ENCODE measurements at places on chromosomes 5 and 9. TPM values are rescaled to one million over a fixed set of nuclear protein-coding genes. Genes with fewer than 3 reads are reported as not detected.

The EIF4E1B gene
- 0.68 TPM for total RNA-seq

- no peaks in the 10 kb centered on the region for H3K36me3 ChIP-seq
- peaks cover 38% of the 10 kb centered on the region for H3K4me1 ChIP-seq
- H3K27ac ChIP-seq, result no peak overlapping the region
- H3K4me3 ChIP-seq, result no peak overlapping the region
- no peaks in the 10 kb centered on the region for H3K27me3 ChIP-seq
Observed at GRCh38 chr9:16514131-16514530, 356.3 kb downstream of the BNC2 start.

The GPRIN1 gene
- 0.67 TPM for total RNA-seq

DNA sequence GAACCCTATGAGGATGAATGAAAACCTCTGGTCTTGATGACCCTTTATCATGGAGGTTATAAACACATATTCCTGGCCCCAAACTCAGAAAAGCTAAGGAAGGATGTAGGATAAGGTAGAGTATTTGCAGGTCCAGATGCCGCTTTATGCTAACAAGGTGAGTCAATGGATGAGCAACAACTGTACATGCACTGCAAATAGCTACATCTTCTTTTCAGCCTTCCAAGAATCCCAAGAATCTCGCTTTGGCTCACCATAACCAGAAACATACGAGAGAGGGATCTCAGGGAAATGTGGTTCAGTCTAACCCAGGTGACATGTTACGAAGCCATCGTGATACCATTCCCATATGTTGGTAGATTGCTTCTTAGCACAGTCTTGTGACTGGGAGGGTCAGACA, 152.3 kb upstream of the ANKH start:
- peaks cover 7% of the 10 kb centered on the region for H3K4me1 ChIP-seq
- no peaks in the 10 kb centered on the region for H3K36me3 ChIP-seq
- no peak overlapping the region for H3K27ac ChIP-seq
- no peak for DNase-seq
- no peak overlapping the region for H3K4me3 ChIP-seq
- no peaks in the 10 kb centered on the region for H3K27me3 ChIP-seq

The RAI14 gene
- total RNA-seq, result 54.6 TPM

DNA sequence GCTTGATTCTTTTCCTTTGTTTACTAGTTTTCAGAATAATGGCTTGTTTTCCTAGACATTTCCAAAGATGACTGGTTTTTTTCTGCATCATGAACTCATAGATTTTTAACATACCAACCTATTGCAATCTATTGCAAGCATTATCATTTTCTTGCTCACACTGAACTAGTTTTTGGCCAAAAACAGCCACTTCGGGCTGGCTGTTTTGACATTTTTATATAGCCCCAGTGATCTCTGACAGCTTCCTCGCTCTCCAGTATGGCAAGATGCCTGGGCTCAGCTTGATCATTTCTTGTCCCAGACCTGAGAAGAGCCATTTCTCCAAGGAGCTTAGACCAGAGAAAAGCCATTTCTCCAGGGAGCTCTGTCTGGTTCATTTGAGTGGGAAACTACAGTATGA, 94.3 kb upstream of the MAMDC2 start:
- no peaks in the 10 kb centered on the region for H3K4me1 ChIP-seq
- no peak for DNase-seq
- no peak overlapping the region for H3K27ac ChIP-seq
- H3K36me3 ChIP-seq, result no peaks in the 10 kb centered on the region
- H3K27me3 ChIP-seq, result no peaks in the 10 kb centered on the region
- no peak overlapping the region for H3K4me3 ChIP-seq

The ATP10B gene
- total RNA-seq, result not detected

The NUTM2G gene
- total RNA-seq, result not detected

The ROR2 gene
- total RNA-seq, result 20.1 TPM

- no peaks in the 10 kb centered on the region for H3K36me3 ChIP-seq
- no peak overlapping the region for H3K27ac ChIP-seq
- DNase-seq, result no peak
- H3K27me3 ChIP-seq, result no peaks in the 10 kb centered on the region
- H3K4me3 ChIP-seq, result no peak overlapping the region
Observed at GRCh38 chr5:133642153-133642722, 29.9 kb upstream of the FSTL4 start.

The GGTA1 gene
- not detected for total RNA-seq

The TPPP gene
- total RNA-seq, result not detected

- no peak overlapping the region for H3K27ac ChIP-seq
- no peaks in the 10 kb centered on the region for H3K36me3 ChIP-seq
- no peaks in the 10 kb centered on the region for H3K4me1 ChIP-seq
- DNase-seq, result no peak
Observed at GRCh38 chr5:173035904-173036707, 20.0 kb upstream of the CREBRF start.

- peaks cover 4% of the 10 kb centered on the region for H3K4me1 ChIP-seq
- no peak overlapping the region for H3K27ac ChIP-seq
- no peaks in the 10 kb centered on the region for H3K27me3 ChIP-seq
- no peak for DNase-seq
Observed at GRCh38 chr5:176653401-176654385, 6.4 kb downstream of the TSPAN17 start.

DNA sequence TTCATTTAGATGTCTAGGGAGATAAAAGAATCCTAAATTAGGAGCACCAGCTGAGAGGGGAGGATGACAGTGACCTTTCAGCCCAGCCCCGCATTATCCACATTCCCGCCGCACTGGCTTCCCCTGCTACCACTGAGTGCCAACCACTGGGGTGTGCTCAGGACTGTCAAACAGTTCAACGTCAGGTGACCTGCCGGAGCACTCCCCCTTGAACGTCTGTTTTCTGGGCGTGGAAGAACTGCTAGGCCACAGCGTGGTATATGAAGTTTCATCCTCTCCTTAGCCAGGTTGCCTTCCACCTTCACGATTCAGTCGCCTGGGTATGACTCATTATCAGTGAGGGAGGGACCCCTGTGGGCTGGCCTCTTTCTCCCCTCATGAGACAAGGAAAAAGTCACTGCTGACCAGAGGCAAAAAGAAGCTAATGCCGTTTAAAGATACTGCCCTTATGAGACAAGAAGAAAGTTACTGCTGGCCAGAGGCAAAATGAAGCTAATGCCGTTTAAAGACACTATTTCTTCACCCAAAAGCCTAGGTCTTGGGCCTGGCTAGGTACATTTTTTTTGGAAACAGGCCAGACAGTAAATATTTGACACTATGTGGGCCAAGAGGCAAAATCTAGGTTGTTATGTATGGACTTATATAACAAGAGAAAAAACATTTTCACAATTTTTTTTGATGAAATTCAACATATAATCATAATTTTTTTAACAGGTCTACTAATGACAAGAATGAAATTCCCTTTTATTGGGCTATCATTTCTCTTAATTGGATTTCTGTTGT, 4.6 kb downstream of the NMRK1 start:
- H3K4me3 ChIP-seq, result no peak overlapping the region
- H3K36me3 ChIP-seq, result no peaks in the 10 kb centered on the region
- peak; percentile 15 for DNase-seq

The LTC4S gene
- not detected for total RNA-seq

- DNase-seq, result no peak
- no peaks in the 10 kb centered on the region for H3K27me3 ChIP-seq
- H3K27ac ChIP-seq, result no peak overlapping the region
- H3K36me3 ChIP-seq, result no peaks in the 10 kb centered on the region
Observed at GRCh38 chr5:31964007-31964360, 210.1 kb downstream of the GOLPH3 start.

DNA sequence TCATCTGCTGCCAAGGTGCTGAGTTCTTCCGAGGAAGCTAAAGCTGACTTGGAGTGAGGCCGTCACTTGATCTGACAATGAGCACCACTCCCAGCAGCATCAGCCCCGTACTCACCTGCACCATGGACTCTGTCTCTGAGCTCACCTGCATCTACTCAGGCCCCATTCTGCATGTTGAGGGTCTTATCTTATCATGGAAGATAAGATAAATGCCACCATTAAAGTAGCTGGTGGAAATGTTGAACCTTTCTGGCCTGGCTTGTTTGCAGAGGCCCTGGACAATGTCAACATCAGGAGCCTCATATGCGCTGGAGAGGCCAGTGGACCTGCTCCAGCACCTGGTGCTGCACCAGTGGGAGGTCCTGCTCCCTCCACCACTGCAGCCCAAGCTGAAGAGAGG, 35.0 kb upstream of the HMGCS1 start:
- H3K27me3 ChIP-seq, result no peaks in the 10 kb centered on the region
- H3K36me3 ChIP-seq, result no peaks in the 10 kb centered on the region
- no peak overlapping the region for H3K4me3 ChIP-seq

The RCL1 gene
- 17.9 TPM for total RNA-seq

The GTF3C5 gene
- 119 TPM for total RNA-seq

The LCN9 gene
- 2.4 TPM for total RNA-seq

DNA sequence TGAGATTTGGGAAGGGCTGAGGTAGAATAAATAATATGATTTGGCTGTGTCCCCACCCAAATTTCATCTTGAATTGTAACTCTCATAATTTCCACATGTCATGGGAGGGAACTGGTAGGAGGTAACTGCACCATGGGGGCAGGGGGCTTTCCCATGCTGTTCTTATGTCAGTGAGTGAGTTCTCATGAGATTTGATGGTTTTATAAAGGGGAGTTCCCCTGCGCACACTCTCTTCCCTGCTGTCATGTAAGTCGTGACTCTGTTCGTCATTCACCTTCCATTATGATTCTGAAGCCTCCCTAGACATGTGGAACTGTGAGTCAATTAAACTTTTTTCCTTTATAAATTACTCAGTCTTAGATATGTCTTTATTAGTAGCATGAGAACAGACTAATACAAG, 115.5 kb upstream of the STARD4 start:
- no peak overlapping the region for H3K27ac ChIP-seq
- no peaks in the 10 kb centered on the region for H3K4me1 ChIP-seq
- DNase-seq, result no peak
- H3K4me3 ChIP-seq, result no peak overlapping the region
- H3K36me3 ChIP-seq, result no peaks in the 10 kb centered on the region
- no peaks in the 10 kb centered on the region for H3K27me3 ChIP-seq

DNA sequence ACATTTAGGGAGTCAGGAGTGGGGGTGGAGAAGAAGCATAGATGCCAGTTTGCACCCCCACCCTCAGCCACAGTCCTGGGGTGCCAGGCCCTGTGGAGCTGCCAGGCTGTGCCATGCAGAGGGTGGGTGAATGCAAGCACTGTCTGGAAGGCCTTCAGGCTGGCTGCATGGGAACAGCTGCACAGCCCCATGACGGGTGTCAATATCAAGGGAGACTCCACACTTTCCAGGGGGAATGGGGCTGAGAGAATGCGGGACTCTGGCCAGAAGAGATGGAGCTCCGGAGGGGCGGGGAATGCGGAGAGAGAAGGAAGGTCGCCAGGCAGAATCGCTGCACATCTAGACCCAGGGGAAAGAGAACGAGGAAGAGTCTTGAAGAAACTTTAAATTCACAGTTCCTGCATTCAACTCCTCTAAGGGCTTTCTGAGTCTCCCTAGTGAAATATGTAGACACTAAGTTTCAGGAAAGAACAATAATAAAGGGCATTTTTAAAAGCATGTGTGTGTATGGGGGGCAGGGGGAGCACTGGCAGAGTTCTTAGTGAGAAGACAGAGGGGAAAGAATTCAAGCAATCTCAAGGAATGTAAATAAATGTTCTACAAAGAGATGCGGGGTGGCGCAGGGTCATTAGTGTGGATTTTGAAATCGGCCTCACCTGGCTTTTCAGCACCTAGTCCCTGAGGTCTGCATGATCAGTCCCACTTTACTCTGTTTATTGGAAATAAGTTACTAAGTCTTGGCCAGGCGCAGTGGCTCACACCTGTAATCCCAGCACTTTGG, 59.1 kb downstream of the BOD1 start:
- no peak overlapping the region for H3K4me3 ChIP-seq
- no peaks in the 10 kb centered on the region for H3K36me3 ChIP-seq
- peak; percentile 35 for DNase-seq
- peak overlapping the region; percentile 83 for H3K27ac ChIP-seq
- peaks cover 36% of the 10 kb centered on the region for H3K4me1 ChIP-seq

GRCh38 chr9:71490810-71491209, 277.5 kb downstream of the CEMIP2 start:
- H3K27ac ChIP-seq, result no peak overlapping the region
- no peaks in the 10 kb centered on the region for H3K27me3 ChIP-seq
- no peak overlapping the region for H3K4me3 ChIP-seq
- DNase-seq, result peak; percentile 4

- no peaks in the 10 kb centered on the region for H3K4me1 ChIP-seq
- H3K27me3 ChIP-seq, result no peaks in the 10 kb centered on the region
- no peak overlapping the region for H3K27ac ChIP-seq
- no peak overlapping the region for H3K4me3 ChIP-seq
- H3K36me3 ChIP-seq, result peaks cover 6% of the 10 kb centered on the region
- no peak for DNase-seq
Observed at GRCh38 chr9:124629600-124629999, 122.4 kb upstream of the NR5A1 start.

GRCh38 chr9:101268426-101268825, 116.4 kb downstream of the BAAT start:
- no peak overlapping the region for H3K4me3 ChIP-seq
- no peaks in the 10 kb centered on the region for H3K27me3 ChIP-seq
- H3K36me3 ChIP-seq, result no peaks in the 10 kb centered on the region
- peaks cover 13% of the 10 kb centered on the region for H3K4me1 ChIP-seq
- H3K27ac ChIP-seq, result no peak overlapping the region

GRCh38 chr5:139816566-139816965, 21.0 kb downstream of the PSD2 start:
- peaks cover 5% of the 10 kb centered on the region for H3K27me3 ChIP-seq
- no peak for DNase-seq
- no peaks in the 10 kb centered on the region for H3K4me1 ChIP-seq

DNA sequence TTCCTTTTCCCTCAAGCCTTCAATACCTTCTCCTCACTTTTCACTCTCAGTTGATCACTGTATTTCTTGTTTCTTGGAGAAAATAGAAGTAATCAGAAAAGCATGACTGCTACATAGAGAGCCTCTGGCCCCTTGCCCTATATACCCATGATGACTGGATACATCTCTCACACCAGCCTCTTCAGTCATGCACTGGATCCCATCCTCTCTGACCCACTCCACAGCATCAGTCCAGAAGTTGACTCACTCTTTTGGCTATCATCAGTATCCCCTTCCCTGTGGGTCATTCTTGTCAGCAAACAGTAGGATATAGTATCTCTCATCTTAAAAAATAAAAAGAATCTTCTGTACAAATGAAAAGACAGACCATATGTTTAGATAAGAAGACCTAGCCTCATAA, 32.9 kb downstream of the PTCD2 start:
- H3K4me1 ChIP-seq, result no peaks in the 10 kb centered on the region
- H3K27me3 ChIP-seq, result no peaks in the 10 kb centered on the region
- H3K4me3 ChIP-seq, result no peak overlapping the region

GRCh38 chr5:92838253-92838652, 742.8 kb downstream of the NR2F1-AS1 start:
- H3K36me3 ChIP-seq, result no peaks in the 10 kb centered on the region
- no peak overlapping the region for H3K27ac ChIP-seq
- DNase-seq, result peak; percentile 34

- no peak overlapping the region for H3K27ac ChIP-seq
- no peaks in the 10 kb centered on the region for H3K27me3 ChIP-seq
- H3K4me3 ChIP-seq, result no peak overlapping the region
- H3K4me1 ChIP-seq, result no peaks in the 10 kb centered on the region
Observed at GRCh38 chr5:6768590-6769230, 55.5 kb downstream of the TENT4A start.

DNA sequence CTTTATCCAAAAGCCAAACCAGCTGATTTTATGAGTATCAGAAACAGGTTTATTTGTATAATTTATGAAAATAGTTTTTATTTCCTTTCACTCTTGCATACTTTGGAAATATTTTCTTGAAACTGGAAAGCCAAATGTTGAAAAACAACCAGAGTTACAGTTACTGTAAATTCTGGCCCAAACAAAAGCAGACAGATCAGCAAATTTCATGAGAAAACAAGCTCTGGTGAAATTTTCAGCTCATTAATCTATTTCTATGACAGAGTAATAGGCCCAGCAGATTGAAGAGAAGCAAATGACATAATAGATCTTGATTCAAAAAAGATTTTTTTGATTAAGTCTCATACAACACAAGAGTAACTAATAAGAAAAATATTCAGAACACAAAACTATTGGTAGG, 182.7 kb downstream of the ENC1 start:
- no peak for DNase-seq
- no peaks in the 10 kb centered on the region for H3K27me3 ChIP-seq
- no peak overlapping the region for H3K4me3 ChIP-seq
- no peak overlapping the region for H3K27ac ChIP-seq

All from neural progenitor cell (in vitro differentiated cells).